ENCODE measurements at places on chromosomes 11 and 22.
A peak's percentile ranks its signal among the peaks of the same experiment; 100 is the strongest.

DNA sequence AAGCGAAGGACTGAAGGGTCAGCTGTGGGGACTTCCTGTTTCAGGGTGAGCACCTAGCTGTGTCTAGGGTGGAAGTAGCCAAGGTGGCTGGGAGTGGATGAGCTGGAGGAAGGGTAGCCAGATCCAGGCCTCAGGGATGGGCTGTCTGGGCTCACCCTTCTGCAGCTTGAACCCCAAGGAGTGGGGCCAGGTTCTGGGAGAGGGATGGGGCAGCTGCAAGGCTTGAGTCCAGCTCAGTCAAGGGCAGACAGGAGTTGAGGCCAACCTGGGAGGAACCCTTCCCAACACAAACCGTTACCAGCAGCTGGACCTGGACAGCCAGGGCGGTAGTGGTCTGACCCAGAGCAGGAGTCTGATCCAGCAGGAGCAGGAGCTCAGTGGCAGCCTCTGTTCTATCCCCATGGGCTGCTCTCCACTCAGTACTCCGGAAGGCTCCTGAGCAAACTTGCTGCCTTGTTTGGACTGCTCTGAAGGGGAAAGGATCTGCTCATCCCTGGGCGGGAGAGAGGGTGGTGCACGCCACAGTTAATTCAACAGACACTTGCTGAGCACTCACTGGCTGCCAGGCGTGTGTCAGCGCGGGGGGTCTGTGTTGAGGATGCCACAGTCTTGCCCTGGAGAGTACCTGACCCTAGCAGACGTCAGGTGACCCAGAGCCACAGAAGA, 53.8 kb upstream of the THY1 start:
- no peak for DNase-seq

DNA sequence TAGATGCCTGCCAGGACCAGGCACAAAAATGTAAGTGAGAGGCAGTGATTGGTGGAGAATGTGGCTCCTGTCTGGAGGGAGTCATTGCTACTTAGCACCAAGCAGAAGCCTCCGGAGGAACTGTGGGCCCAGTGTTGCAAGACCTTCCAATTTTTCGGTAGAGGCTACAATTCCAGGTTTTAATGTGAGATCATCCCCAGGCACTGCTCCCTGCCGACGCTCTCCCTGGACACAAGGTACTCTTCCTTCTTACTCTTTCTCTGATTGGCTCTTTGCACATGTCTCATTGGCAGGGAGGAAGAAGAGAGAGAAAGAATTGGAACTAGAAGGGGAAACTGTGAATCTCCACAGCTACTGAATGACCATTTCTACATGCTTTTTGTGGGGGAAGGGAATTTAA, 53.7 kb upstream of the EP300 start:
- no peak for DNase-seq

DNA sequence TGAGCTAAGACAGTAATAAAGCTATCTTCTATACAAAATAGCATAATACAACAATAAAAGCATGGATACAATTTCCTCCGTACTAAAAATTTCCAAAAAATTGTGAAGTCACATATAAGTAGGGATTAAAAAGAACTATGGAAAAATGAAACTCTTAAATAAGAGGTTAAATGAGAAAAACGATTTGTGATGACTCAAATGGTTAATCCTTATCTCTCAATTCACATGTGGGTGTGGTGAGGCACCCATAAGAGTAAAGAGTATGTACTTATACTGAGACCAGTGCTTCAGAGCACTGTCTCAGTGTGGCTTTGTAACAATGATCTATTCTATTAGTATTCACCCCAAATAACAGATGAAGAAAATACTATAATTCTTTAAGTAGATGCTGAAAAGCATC, 25.0 kb upstream of the CCDC34 start:
- no peak for DNase-seq

GRCh38 chr11:47908198-47908597, 60.0 kb upstream of the NUP160 start:
- DNase-seq: no peak

- no peak for DNase-seq
Observed at GRCh38 chr11:12170984-12171383, 60.6 kb downstream of the MICAL2 start.

GRCh38 chr11:67194096-67194495, 72.2 kb upstream of the GRK2 start:
- DNase-seq: no peak

DNA sequence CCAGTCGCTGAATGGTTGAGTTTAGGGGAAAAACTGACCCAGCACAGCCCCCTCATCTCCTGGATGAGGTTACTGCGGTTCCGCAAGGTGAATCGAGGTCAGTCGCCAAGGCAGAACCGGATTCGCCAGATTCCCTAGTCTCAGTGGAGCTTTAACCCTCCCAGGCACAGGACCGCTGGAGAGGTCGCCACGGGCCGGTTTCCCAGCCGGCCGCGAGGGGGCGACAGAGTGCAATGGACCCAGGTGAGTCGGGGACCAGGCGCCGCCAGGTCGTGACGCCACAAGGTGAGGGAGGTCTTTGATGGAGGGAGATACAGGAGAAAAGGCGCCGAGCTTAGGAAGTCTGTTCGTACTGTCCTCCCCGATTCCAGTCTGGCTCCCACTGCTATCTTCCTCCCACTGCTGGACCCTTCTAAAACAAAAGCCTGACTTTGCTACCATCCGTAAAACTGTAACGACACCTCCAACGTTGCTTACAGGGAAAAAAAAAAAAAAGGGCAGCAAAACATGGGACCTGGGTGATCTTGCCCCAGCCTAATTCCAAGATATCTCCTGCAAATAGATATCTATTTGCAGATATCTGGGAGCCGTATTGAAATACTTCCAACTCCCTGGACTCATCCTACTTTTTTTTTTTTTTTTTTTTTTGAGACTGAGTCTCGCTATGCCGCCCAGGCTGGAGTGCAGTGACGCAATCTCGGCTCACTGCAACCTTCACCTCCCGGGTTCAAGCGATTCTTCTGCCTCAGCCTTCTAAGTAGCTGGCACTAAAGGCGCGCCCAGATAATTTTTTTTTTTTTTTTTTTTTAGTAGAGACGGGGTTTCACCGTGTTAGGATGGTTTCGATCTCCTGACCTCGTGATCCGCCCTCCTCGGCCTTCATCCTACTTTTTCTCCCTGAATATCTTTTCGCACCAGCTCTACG, 1.4 kb upstream of the GGA1 start:
- DNase-seq: peak; percentile 93

DNA sequence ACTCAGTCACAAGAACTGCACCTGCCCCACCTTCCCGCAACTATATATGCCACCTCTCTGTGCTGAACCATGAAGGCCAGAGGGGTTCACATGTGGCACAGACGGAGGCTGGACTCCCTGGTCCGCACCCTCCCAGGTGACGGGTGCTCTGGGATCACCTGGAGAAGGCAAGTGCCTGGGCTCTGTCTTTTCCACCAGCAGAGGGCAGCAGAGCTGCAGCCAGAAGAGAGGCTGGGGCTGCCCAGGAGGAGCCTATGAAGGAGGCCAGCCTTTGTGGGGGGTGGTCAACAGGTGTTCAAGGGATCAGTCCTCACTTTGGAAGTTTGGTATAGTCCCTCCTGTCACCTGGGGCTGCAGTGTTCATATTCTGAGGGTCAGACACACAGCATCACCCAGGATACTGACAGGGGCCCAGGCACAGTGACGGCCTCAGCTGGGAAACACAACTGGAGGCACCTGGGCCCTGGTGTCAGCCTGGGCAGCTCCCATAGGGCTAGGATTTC, 39.2 kb upstream of the IGLL5 start:
- peak; percentile 79 for DNase-seq

GRCh38 chr11:20368438-20368837, 4.9 kb downstream of the HTATIP2 start:
- DNase-seq: no peak

GRCh38 chr11:38060136-38060535, 1462.1 kb upstream of the RAG2 start:
- DNase-seq: no peak

GRCh38 chr11:4183410-4184057, 88.9 kb downstream of the RRM1 start:
- no peak for DNase-seq

- DNase-seq: peak; percentile 20
Observed at GRCh38 chr11:18802381-18803257, 11.0 kb upstream of the PTPN5 start.

GRCh38 chr11:64000740-64001483, 14.7 kb downstream of the OTUB1 start:
- no peak for DNase-seq

- DNase-seq: no peak
Observed at GRCh38 chr11:109223451-109223850, 198.5 kb upstream of the C11orf87 start.

- no peak for DNase-seq
Observed at GRCh38 chr11:122721201-122721963, 65.9 kb downstream of the UBASH3B start.

DNA sequence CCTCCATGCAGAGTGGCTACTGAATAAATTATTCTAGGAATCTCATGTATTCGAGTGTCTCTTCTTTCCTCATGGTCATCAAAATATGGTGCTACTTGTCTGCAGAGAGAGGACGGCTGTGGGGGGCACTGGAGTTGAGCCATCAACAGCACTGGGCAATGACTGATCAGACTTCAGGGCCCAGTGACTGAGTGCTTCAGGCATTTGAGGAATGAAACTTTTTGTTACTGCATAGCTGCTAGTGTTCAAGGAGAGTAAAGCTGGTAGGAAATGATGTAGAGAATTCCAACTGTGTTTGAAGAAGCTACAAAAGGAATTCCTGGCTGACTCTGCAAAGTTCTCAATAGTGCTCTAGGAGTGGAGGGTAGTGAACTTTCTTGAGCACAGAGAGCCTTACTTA, 277.7 kb downstream of the CADM1 start:
- no peak for DNase-seq

DNA sequence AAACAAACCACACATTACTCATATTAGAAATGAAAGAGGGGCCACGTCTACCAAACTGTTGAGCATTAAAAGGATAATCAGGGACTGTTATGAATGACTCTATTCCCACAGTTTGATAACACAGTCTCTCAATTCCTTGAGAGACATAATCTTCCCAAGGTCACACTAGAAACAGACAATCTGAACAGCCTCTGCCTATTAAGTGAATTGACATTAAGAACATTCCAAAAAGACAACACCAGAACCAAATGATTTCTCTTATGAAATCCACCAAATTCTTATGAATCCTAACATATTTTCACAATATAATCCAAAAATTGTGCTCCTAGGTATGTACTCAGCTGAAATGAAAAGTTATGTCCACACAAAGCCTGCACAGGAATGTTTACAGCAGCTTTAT, 4.6 kb downstream of the RFPL1 start:
- no peak for DNase-seq

DNA sequence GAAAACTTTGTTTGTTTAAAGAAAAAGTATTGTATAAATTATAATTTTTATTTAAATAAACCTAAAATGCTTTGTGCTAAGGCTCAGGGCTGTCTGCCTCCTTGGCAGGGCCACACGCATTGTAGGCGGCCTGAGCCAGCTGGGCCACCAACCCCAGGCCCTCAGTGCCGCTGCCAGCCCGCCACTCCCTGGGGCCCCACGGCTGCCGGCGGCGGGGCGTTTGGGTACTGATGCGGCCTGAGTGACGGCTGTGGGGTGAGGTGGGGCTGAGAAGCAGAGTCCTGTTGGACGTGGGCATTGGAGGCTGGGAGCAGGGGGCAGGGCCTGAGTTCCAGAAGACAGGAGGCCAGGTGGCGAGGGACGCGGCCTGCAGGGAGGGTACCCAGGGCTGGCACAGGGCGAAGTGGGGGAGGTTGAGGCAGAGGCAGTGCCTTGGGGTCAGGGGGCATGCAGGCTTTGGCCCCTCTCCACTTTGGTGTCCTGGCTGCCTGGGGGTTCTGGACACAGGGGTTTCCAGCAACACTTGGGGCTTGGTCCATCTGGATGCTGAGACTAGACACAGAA, 58.3 kb downstream of the CERK start:
- no peak for DNase-seq

DNA sequence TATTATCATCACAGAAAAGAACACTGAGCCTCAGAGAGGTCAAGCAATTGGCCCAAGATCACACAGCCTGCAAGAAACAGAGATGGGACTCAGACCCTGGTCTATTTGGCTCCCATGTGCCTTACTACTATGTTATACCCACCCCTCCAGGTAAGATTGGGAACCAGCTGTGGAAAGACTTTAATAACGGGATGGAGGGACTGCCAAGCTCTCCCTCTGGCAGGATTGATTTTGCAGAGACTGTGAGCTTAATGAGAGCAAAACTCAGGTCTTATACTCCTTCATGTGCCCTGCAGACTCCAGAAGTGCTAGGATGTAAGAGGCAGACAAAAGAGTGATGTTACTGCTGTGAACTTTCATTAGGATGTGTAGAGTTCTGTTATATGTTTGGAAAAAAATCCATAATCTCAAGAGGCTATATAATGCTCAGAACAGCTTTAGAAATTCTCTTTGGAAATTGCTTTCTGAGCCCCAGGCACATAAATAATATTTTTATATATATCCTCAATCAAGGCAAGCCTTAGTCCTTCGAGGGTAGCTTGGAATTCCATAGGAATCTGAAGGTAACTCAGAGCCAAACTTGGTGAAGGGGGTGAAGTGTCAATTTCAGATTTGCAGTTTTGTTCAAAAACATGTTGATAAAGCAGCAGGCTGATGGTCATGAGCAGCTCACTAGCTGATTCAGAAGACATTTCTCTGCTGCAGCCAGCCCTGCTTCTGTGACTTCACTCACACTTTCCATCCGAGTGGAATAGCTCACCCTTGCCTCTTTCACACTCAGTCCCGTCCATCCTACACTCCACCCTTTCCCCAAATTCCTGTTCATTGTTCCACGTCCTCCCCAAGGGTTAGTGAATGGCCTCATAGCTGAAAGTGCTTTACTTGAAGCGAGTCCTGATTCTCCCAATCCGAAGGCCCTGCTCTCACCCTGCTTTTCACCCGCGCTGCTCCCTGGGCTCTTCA, 188.8 kb downstream of the SNX19 start:
- no peak for DNase-seq

- no peak for DNase-seq
Observed at GRCh38 chr22:44968736-44969135, 41.1 kb downstream of the PHF21B start.

- DNase-seq: no peak
Observed at GRCh38 chr11:119189393-119189792, 4.1 kb downstream of the NHERF4 start.

All from activated CD4-positive, alpha-beta T cell treated with anti-CD3 and anti-CD28 coated beads, Interleukin-2, amount 50 U/mL, for 48 hours (primary cell).